ENCODE measurements at places on chromosomes 1 and 21.
A peak's percentile ranks its signal among the peaks of the same experiment; 100 is the strongest.

GRCh38 chr1:211013346-211014240 lies 120.4 kb downstream of the KCNH1 start:
- no peak for DNase-seq

GRCh38 chr1:46621930-46622329 lies 5.3 kb upstream of the MOB3C start:
- DNase-seq, result peak; percentile 14

- DNase-seq, result no peak
These were observed 51.5 kb downstream of the PRKAA2 start for GRCh38 chr1:56696663-56697062.

DNA sequence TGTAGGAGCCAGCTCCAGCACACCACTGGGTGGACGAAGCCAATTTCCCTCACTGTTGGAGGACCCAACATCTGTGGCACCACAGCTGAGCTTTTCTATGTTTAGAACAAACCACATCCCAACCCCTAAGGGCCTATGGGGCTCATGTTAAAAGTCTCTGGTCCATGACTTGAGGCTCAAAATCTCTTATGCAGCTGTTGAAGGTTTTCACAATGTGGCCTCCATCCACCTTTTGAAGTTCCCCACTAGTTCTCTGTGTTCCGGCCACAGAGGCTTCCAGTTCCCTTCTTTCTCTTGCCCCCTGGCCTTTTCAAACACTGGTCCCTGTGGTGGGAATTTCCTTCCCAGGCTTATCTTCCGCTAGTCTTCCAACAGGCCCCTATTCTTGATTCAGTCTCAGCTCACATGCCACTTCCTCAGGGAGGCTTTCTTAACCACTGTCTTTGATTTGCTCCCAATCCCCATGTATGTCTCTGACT lies 3.9 kb upstream of the IFNLR1 start:
- no peak for DNase-seq

- no peak for DNase-seq
These were observed at the start of gene NPHS2 for GRCh38 chr1:179575497-179576314. NPHS2 (minus strand) TSS chr1:179575948; CDS start chr1:179575864, 84 bp downstream.

DNA sequence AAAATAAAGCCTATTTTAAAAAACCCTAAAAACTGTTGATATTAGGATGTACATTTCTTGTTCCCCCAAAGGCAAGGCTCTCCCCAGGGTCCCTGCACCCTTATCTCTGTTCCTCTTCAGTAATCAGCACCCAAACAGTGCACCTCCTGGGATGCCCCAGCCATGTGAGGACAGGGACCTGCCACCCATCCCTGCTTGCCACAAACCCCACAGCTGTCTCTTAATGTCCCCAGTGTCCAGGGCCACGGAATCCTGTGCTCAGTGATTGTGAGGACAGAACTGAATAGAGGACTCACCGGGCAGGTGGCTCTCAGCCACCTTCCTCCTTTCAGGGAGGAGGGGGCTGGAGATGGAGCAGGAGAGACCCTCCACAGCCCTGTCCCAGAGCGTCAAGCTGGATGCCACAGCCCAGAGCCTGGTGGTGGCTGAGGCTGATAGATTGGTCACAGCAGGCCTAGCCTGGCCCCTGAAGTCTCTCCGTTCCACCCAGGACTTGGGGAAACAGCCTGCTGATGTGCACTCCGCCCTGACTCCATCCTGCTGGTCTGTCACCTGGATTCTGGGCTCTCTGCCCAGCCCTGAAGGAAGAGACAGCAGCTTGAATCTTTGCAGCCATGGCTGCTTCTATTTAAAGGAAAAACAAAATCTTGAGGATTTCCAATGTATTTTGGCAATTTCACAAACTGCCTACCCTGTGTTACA lies 23.1 kb downstream of the RNF187 start:
- DNase-seq, result no peak

- DNase-seq, result no peak
These were observed 76.7 kb downstream of the ASH1L start for GRCh38 chr1:155485945-155486344.

- DNase-seq, result no peak
These were observed 3.5 kb downstream of the ZBTB17 start for GRCh38 chr1:15972409-15972808.

DNA sequence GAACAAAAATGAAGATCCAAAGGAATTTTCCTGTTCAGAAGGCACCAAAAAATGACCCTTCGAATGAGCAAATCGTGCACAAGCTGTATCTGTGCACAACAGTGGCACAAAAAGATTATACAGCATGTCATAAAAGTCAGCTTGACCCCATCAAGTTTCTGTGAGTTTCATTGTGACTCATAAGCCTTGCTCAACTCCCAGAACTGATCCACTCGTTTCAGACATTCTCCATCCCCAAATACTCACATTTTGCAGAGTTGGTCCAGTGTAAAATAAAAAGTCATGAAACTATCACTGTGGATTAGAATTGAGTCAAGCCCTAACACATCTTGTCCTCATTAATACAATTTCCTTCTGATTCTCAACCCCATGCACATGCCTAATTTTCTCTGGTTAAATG lies 174.7 kb upstream of the PKN2 start:
- DNase-seq, result peak; percentile 2

DNA sequence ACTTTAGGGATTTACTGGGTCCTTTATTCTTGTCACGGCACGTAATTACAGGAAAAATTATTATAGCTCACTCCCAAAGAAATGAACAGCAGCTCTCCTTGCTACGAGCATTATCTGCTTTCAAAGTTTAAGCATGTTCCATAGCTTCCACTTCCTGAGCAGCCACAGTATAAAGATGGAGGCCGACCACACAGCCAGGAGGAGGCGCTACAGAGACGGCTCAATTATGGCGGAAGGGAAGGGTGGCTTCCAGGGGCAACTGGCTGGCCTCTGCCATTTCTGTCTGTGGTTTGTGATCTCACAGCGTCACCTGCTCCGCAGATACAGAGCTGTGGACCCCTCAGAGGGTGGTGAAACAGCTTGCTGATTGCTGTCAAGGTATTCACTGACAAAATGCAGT lies 212.3 kb upstream of the GREM2 start:
- DNase-seq, result no peak

- DNase-seq, result no peak
These were observed 6.3 kb upstream of the TDRD10 start for GRCh38 chr1:154495496-154496273.

- DNase-seq, result no peak
These were observed 686.7 kb downstream of the MATN1 start for GRCh38 chr1:30036666-30037065.

- DNase-seq, result no peak
These were observed 11.7 kb upstream of the IGSF3 start for GRCh38 chr1:116679091-116679827.

- DNase-seq, result no peak
These were observed 94.6 kb downstream of the ADARB1 start for GRCh38 chr21:45169001-45169400.

DNA sequence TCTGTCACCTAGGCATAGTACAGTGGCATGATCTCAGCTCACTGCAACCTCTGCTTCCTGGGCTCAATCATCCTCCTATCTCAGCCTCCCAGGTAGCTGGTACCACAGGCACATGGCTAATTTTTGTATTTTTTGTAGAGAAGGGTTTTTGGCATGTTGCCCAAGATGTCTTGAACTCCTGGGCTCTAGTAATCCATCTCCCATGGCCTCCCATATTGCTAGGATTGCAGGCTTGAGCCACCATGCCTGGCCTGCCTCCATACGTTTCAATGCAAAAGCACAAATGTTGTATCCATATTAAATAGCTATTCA lies 17.6 kb upstream of the GBP3 start:
- no peak for DNase-seq

- no peak for DNase-seq
These were observed 1.4 kb downstream of the PPM1J start for GRCh38 chr1:112713466-112714312.

DNA sequence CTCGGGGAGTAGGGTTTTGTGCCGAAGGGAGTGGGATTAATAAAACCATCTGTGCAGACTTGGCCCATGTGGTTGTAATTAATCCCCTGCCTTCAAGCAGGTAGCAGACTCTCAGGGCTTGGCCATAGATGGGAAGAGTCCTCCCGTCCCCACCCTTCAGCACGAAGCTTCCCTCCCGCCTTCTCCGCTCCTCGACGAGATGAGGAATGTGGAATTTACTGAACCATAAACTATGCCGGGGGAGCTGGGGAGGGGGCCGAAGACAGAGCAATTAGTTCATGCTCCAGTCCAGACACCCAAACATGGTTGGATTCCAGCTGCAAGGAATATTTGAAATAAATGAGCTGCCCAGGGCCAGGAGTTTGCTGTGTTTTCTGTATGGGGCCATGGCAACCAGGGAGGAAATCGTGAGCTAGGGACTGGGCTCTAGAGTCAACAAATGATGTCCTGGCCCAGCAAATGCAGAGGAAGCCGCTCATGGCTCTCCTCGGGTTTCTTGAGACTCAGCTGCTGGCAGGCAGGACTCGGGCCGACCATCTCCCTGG lies 78.8 kb downstream of the SPSB1 start:
- DNase-seq, result peak; percentile 70

DNA sequence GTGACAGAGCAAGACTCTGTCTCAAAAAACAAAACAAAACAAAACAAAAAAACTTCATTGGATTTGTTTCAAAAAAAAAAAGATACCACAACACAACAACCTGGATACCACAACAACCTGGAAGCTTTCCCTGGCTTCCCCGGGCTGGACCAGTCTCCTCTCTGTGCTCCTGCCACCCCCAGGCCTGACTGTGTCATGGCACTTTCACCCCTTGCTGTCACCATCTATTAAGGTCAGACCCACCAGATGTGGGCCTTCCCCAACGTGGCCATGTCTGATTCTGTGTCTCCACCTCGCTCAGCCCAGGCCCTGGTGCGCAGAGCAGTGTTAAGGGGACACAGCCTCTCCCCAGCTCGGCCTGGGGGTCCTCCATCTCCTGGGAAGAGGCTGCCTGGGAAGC lies 28.3 kb upstream of the ACOT11 start:
- DNase-seq, result no peak

- DNase-seq, result no peak
These were observed 44.9 kb downstream of the PLA2G4A start for GRCh38 chr1:186873687-186874086.

GRCh38 chr1:221689138-221689537 lies 52.8 kb downstream of the DUSP10 start:
- no peak for DNase-seq

DNA sequence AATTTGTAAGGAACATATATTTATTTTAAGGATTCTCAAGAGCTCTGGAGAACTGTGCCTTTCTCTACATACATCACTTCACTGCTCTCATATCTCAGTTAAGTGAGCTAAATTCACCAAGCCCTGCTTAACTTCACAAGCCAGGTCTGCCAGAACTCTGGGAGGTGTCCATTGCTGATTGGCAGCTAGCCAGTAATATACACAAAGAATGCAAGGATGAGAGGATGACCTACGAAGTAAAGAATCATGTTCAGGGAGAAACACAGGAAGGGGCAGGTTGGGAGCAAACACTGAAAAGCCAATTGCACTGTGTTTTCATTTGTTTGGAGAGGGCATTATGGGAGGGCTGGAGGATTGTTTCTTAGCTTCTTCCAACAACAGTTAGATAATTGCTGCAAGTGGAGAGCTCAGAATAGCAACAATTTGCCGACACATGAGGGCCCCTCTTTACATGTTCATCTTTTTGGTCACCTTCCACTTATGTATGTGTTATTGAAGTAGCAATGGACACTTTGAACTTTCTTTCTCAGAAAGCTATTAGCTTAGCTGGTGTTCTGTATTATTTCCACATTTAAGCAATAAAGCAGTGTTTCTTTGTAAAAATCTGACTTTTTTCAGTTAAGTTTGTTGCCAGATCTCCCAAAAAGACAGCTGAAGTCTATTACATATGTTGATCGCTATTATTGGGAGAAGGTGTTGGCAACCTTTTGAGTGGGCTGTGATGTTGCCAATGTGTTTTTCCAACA lies 254.8 kb downstream of the LTN1 start:
- peak; percentile 59 for DNase-seq

- DNase-seq, result no peak
These were observed 21.1 kb upstream of the ZRANB2 start for GRCh38 chr1:71101839-71102376.

- no peak for DNase-seq
These were observed 6.0 kb downstream of the REG4 start for GRCh38 chr1:119805247-119805646.

DNA sequence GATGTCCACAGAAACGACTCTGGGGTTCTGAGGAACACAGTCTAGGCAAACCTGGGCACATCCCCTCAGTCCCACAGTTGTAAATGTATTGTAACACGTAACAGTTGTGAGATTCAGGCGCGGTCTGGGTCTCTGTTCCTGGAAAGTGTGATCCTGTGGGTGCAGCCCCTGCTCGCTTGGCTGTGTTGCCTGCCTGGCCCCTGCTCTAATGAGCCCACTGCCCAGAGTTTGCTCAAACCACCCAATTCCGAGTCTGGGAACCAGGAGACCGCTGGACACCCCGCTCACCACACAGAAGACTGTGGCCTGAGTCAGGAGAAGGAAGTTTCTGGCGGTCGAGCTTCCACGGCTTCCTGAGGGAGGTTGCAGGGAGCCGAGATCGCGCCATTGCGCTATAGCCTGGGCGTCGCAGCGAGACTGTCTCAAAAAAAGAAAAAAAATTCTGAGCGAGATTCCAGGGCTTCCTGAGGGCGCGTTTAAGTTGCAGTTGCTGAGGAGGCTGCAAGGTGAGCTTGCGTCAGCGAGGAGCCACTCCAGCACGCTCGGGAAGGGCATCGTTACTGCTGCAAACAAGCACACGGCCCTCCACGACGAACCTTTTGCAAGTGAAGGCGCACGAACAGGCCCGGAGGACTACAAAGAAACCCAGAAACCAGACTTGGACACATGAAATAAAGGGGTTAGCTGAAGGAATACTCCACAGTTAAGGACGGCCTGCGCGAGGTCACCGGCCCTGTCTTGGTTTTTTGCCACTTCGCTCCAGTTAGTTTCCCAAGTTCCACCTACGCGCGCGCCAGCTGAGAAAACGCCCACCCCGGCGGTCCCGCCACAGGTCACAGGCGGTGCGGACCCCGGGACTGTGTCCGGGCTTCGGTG lies 1.1 kb downstream of the C21orf58 start:
- peak; percentile 31 for DNase-seq

DNA sequence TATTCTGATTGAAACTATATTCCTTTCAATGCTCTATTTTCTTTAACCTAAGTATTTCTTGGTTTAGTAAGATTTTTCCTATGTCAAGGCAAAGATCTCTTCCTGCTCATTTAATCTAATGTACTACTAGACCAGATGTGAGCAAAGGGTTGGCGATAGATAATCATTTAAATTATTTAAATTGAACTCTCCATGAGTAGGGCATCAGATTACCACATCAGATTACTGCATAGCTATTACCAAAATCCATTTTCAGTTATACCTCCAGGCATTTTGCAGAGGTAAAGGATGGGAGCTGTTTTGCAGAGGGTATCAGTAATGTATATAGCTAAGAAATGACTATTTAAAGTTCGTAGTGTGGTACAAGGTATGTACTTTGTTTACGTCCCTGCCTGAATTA lies 607.9 kb downstream of the PTPRC start:
- no peak for DNase-seq

GRCh38 chr1:51190961-51191360 lies 45.1 kb upstream of the RNF11 start:
- no peak for DNase-seq

DNA sequence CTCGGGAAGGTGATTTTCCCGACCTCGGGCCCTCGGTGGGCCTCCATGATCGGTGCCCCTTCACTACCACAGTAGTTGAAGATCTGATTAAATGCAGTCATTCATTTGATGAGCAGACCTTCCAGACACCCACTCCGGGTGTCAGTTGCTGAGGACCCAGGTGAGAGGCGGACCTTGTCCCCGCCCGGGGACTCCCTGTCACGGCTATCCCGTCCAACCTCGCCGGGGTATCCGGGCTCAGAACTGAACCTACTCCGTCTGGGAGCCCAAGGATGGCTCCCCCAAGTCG lies 22.6 kb downstream of the RNU1-3 start:
- no peak for DNase-seq
